ENCODE measurements at places on chromosomes 11 and 22.

- DNase-seq = no peak
Measured at GRCh38 chr22:43289976-43290721, 53.0 kb downstream of the SCUBE1 start.

DNA sequence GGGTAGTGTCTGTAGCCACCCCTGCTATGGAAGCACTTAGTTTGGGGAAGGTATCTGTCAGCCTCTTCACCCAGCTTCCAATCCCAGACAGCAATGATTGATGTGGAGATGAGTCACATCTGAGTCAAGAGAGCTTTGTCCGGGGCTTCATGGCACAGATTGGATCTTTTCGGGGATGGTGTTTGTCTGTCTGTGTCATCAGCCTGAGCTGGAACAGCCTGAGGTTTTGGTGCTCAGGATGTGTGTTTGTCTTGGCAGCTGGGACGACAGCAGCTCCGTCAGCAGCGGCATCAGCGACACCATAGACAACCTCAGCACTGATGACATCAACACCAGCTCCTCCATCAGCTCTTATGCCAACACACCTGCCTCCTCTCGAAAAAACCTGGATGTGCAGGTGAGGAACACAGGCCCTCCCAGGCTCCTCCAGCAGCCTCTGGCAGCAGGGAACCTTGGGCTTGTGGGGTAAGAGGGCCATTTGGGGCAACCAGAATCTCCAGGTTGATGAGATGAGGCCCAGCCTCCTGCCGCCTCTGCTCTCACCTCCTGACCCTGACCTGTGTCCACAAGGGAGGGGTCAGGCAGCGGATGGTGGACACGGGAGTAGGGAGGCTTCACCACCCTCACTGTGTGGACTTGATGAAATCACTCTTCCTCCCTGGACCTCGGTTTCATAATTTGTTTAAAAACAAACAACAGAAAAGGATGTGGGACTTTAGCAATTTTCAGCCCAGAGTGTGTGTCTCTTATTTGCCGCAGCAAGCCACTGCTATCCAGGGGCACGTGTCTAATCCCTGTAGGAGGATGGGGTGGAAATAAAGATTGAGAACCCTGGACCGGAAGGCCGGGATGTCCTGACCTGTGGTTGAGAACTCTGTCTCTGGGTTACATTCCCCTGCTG, 124.3 kb downstream of the DBX1 start:
- peak; percentile 26 for DNase-seq

DNA sequence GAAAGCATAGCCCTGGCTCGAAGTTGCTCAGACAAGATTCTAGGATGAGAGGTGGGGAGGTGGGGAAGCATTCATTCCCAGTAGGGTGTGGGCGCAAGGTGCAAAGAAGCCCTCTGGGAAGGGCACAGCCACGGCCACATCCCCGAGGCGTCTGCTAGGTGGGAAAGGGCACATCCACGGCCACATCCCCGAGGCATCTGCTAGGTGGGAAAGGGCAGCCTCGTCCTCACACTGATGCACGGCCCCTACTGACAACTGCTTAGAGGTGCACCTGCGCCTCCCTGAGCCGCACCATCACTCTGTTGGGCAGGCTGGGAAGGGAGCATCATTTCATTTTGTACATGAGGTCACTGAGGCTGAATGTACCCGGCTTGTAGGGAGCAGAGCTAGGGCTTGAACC, 94.6 kb upstream of the PITPNB start:
- no peak for DNase-seq

DNA sequence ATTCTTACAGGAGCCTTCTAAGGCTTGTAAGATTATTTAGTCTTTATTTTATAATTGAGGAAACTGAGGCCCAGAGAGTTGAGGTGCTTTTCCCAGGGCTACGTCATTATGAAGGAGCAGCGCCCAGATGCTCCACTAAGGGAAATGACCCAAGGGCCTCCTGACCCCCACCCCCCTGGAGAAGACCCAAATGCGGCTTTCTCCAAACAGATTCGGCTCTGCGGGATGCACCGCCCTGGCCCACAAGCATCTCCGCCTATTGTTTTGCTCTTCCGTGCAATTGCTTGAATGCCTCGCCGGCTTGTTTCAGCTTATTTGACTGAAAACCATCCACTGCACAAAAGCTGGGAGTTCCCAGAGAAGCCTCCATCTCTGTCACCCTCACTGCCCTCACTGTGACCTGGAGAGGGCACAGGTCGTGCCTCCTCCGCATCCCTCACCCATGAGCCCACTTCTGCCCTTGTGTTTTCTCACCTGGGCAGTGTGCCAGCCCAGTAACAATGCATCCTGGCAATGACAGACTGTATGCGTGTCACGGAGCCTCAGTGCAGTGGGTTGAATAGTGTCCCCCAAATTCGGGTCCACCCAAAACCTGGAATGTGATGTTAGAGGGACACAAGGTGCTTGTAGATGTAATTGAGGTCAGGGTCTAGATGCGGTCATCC, 790.2 kb downstream of the TBC1D22A start:
- no peak for DNase-seq

- no peak for DNase-seq
Measured at GRCh38 chr22:46089426-46090035, 60.8 kb upstream of the PPARA start.

DNA sequence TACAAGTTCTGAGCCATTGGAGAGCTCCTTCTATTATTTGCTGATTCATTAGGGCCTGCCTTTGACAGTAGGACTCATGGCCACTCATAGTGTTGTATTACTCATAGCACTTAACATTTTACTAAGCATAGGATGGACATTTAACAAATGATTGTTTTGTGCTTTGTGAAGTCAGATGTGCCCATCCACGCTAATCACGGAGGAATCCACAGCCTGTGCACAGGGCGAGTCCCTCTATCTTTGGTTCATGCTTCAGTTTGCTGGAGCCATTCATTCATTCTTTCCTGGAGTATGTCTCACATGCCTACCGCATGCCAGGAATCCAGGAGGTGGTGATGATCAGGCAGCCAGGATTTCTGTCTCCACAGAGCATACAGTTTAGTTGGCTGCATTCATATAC, 254.1 kb downstream of the NTM start:
- DNase-seq = no peak

DNA sequence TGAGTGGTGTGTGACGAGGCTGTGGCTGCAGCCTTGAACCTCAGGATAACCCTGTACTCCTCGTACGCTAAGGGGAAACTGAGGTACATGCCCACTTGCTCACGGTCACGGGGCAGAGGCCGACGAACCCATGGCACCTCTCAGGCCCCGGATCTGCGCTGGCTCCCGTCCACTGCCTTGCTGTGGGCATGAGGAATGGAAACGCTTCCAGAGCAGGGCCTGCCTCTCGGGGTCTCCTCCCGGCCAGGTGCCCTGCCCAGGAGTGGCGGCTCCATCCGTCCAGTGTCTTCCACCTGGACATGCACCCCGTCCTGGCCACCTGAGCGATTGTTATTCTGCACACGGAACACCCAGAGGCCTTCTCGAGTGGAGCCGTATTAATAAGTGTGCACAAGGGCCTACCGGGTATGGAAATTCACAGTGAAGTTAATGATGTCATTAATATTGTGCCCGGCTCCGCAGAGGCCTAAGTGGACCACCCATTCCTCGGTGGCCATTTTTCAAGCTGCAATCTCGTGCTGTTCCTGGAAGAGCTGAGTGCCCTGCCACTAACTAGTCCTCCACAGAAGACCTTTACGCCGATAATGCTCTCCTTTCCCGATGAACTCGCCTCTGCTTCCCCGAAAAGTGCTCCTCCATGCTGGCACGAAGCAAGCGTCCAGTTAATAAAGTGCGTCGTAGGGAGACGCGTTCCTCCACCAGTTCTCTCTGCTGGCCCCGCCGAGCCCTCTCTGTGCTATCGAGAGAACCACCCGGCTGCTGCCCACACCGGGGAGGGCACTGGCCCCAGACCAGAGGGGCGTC, 927.9 kb downstream of the BRD1 start:
- DNase-seq = no peak

- no peak for DNase-seq
Measured at GRCh38 chr11:65858681-65859087, 704 bp upstream of the CFL1 start.

- no peak for DNase-seq
Measured at GRCh38 chr22:22590136-22590891, 31.2 kb upstream of the PRAME start.

DNA sequence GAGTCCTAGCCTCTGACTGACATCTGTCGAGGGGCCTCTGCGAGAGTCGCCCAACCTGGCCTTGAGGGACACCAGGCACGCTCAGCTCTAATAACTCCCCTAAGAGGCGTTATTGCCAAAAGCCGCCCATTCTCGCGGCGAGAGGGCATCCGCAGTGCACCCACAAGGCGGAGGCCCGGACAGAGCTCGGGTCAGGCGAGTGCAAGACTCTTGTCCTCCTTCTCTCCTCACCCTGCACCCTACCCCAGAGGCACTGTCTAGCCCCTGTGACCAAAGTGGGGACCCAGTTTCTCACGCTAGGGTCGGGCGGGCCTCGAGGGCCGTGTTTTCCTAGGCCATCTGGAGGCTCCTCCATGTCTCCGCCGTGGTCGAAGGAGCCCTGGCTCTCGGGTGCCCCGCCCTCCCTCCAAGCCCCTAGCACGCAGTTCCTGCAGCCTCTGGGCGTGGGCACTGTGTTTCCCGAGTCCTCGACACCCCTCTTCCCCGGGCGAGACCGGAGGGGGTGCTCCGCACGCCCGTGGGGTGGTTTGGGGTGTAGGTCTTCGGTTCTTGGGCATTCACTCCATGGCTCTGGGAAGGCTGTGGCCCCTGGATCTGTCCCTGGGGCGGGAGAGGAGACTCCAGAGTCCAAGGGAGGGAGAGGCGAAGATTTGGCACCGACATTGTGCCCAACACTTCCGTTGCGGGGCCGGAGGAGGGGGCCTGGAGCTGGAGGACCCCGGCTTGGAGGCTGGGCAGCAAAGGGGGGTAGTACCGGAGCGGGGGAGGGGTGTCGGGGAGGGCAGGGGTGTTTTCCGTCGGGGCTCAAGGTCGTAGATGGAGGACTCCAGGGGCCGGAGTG, 1.0 kb downstream of the CHRM4 start:
- no peak for DNase-seq
